Left renal cortex interstitium (tissue), 4 donors: ENCODE measurements at places on chromosomes 1 and 21. TPM values are rescaled to one million over a fixed set of nuclear protein-coding genes. Genes with fewer than 3 reads are reported as not detected.

DNA sequence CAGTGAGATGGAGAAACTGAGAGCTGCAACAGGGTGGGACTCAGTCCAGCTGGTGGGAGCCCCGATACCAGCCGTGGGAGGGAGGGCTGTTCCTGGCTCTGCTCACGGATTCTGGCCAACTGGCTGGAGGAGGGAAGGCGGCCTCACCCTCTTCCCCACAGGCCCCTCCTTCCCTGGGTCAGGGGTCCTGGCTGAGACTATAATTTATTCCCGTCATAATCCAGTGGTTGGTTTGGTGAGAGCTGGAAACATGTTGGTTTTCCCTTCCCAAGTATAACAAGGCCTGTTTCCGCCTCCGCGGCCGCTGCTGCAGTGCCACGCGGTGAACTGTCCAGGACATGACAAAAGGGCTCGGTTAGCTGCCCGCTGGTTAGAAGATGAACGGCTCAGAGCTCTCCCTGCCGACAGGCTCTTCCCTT lies 10.0 kb downstream of the PTPRF start:
- no peak for DNase-seq

Gene IL23R
- 0.08 TPM for polyA plus RNA-seq

Gene CBR1
- 59.4 TPM for polyA plus RNA-seq

GRCh38 chr1:155185783-155186066 lies 12.1 kb downstream of the TRIM46 start:
- DNase-seq, result no peak

- DNase-seq, result no peak
Measured at GRCh38 chr1:230308039-230308438, 118.1 kb downstream of the PGBD5 start.

- no peak for DNase-seq
Measured at GRCh38 chr1:193060938-193061337, 1.5 kb downstream of the RO60 start.

GRCh38 chr1:162022626-162023025 lies 1.0 kb downstream of the OLFML2B start:
- no peak for DNase-seq

Gene LCA5L
- polyA plus RNA-seq, result 7.6 TPM

GRCh38 chr21:38280454-38280853 lies 23.7 kb downstream of the KCNJ15 start:
- no peak for DNase-seq

DNA sequence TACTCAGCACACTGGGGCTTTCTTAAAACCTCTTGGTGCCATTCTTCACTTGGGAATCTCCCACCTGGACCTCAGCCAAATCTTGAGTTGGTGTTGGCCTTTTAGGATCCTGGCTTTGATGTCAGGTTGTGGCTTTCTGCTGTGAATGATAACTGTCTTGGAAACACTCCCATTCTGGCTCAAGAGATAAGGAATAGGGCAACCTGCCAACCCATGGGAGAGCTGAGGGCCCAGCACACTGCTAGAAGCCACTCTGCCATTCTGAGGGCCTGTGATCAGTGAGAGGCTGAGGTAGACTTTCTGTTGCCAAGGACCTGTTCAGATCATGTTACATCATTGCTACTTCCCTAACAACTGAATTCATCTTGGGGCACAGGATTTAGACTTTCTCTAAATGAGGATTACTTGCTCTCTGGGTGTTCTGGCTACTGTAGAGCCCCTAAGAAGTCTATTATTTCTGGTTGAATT lies 45.8 kb downstream of the TTC39A start:
- no peak for DNase-seq

DNA sequence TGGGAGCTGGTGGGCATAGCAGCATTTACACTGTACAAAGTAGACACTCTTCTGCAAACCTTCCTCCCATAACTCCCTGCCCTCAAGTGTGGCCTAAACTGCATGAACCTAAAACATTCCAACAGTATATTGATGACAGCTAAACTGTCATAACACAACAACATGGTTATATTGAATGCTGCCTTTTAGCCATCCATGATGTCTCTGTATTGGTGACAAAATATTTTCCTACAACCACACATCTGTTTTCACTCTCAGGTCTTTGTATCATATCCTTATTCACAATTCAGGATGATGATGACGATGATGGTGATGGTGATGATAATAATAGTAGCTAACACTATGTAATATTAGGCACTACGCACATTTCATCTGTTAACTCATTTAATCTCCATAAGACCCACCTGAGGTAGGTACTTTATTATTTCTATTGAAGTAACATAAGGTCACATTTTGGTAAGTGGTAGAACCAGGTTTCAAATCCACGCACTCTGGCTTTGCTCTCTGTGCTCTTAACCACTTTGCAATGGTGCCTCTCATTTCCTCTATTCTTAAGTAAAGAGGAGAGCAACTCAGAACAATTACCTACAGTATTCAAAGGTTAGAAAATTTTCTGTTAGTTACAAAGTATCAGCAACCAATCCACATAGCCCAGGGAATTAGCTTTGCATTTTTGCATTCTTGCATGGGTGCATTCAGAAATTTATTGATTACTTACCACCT lies 185.1 kb upstream of the LMO4 start:
- DNase-seq, result no peak

- DNase-seq, result no peak
Measured at GRCh38 chr1:167472752-167473521, 45.4 kb downstream of the CD247 start.

DNA sequence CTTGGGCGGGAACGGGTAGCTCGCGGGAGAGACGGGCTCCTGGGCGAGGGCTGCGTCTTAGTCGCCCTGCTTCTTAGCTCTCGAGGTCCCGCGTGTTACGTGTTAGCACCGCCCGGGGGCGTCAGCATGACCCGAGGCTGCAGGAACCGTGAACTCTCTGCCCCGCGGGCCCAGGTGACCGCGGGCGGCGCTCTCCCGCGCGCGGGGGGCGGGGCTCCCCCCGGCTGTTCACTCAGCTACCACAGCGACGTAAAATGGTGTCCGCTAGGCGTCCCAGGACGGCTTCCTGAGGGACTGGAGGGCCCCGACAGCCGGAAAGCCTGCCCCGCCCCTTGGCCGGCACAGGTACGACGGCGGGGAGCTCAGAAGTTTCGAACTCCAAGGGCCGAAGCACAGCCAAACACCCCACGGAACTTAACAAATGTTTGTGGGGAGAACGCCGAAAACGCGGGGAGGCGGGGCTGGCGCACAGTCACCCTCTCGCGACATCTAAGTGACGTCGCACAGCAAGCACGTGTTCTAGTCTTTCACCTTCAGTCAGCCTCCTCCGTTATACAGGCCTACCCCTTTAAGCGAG lies 780 bp upstream of the RBM15 start:
- DNase-seq, result no peak

Gene SPATA21
- 0.25 TPM for polyA plus RNA-seq

- DNase-seq, result no peak
Measured at GRCh38 chr1:121566346-121566745, 381.6 kb downstream of the SRGAP2C start.

GRCh38 chr1:115910231-115910630 lies 66.1 kb upstream of the SLC22A15 start:
- no peak for DNase-seq

Gene USH2A
- 0.41 TPM for polyA plus RNA-seq

Gene TCEA3
- polyA plus RNA-seq, result 58.3 TPM

- no peak for DNase-seq
Measured at GRCh38 chr1:78712467-78713051, 62.9 kb downstream of the IFI44 start.

- DNase-seq, result no peak
Measured at GRCh38 chr1:177305040-177306018, 134.6 kb downstream of the BRINP2 start.
